ENCODE measurements at places on chromosomes 7 and 10. TPM values are rescaled to one million over a fixed set of nuclear protein-coding genes. Genes with fewer than 3 reads are reported as not detected.

ZFAND2A gene
- 24.7 TPM for total RNA-seq

WAC gene
- 64.4 TPM for total RNA-seq

FAM170B gene
- not detected for total RNA-seq

KCTD7 gene
- total RNA-seq = 4.6 TPM

SUN3 gene
- not detected for total RNA-seq

C10orf71 gene
- total RNA-seq = not detected

PLEKHS1 gene
- not detected for total RNA-seq

SFTPA1 gene
- total RNA-seq = not detected

CADPS2 gene
- total RNA-seq = 115 TPM

GALNT17 gene
- total RNA-seq = not detected

CTNNA3 gene
- not detected for total RNA-seq

UTF1 gene
- total RNA-seq = not detected

KCNMA1 gene
- total RNA-seq = 0.59 TPM

TMEM176B gene
- not detected for total RNA-seq

AGR3 gene
- not detected for total RNA-seq

AKR1C8 gene
- not detected for total RNA-seq

TRIP6 gene
- 61.0 TPM for total RNA-seq

SPDYE18 gene
- 0.28 TPM for total RNA-seq

KNDC1 gene
- not detected for total RNA-seq

OR2AE1 gene
- total RNA-seq = not detected

HTRA1 gene
- 68.1 TPM for total RNA-seq

TLX1 gene
- total RNA-seq = 0.60 TPM
